GM23248 (cell line): ENCODE measurements at places on chromosomes 7 and 10.
A peak's percentile ranks its signal among the peaks of the same experiment; 100 is the strongest.

- no peak for DNase-seq
These were observed 89.0 kb upstream of the FGFR2 start for GRCh38 chr10:121687095-121687813.

DNA sequence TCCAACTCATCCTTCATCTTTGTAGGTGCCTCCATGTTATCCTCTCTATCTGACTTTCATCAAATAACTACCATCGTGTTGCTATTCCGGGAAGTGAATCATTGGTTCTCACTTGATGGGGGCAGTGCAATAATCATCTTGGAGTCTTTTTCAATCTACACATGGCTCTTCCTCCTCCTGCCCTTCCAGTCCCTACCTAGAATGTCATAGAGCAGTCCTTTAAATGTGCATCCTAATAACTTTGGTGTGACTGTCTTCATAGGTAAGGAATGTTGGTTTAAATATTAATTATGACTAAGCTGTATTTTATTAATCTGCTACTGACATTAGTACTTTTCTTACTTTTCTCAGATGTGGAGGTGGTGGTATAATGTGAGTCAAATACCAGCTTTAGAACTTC, 8.4 kb upstream of the CDK14 start:
- no peak for DNase-seq

DNA sequence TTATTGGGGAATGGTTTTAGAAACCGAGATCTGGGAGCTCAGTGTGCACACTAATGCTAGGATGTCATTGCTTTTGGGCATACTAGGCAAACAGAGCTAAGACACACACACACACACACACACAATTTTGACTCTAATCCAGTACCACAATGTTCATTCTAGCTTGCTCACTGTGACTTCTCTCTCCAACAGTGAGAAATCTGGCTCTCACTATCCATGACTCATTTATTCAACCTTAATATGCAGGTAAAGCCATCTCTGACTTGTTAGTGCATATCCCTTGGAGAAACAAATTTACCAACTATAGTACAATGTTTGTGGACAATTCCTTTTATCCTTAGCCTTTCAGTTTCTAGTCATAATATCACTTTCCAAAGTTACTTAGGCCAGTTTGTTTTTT, 5.9 kb upstream of the BMS1 start:
- no peak for DNase-seq

- no peak for DNase-seq
These were observed 97.0 kb upstream of the FOXP2 start for GRCh38 chr7:114317450-114318098.

- DNase-seq = no peak
These were observed 23.9 kb upstream of the GRID1 start for GRCh38 chr10:86390337-86391120.

GRCh38 chr10:62456611-62457101, 82.5 kb downstream of the ZNF365 start:
- peak; percentile 14 for DNase-seq

- no peak for DNase-seq
These were observed 172.3 kb downstream of the RAPGEF5 start for GRCh38 chr7:22184549-22185199.

GRCh38 chr7:158827411-158828132, 1.7 kb downstream of the ESYT2 start:
- peak; percentile 62 for DNase-seq

GRCh38 chr7:105769901-105770628, 106.3 kb downstream of the ATXN7L1 start:
- DNase-seq = peak; percentile 39

GRCh38 chr10:27369880-27370279, 129.3 kb upstream of the ACBD5 start:
- DNase-seq = peak; percentile 50
